Activated T-cell treated with anti-CD3 and anti-CD28 coated beads, Interleukin-2, amount 50 U/mL, for 72 hours (primary cell): ENCODE measurements at places on chromosomes 16 and 17. TPM values are rescaled to one million over a fixed set of nuclear protein-coding genes. Genes with fewer than 3 reads are reported as not detected.

DNA sequence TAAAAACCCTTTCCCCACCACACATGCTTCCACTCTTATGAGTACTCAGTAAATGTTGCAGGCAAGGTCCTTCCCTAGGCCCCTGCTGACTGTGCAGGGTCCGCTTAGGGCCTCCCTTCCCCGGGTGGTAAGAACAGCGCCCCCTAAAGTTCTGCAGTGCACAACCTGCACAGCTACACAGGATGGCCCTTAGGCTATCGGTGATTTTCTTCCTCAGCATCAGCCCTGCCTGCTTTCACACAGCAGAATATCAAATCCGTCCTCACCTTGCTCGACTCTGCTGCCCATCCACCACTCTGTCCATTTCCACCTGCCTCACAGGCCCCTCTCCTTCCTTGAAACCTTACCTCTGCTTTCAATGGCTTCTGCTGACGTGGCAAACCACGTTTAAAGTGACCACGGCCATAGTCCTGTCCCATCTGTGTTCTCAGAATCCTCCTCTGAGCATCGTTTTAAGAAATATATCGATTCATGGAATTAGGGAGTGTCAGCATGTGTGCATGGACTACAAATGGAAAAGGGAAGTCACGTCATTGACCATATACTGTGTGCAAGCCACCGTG lies 51.4 kb upstream of the TMEM132E start:
- H3K36me3 ChIP-seq, result no peaks in the 10 kb centered on the region
- no peak overlapping the region for H3K4me3 ChIP-seq
- no peak overlapping the region for H3K27ac ChIP-seq
- H3K27me3 ChIP-seq, result peaks cover 49% of the 10 kb centered on the region
- H3K4me1 ChIP-seq, result peaks cover 5% of the 10 kb centered on the region

The OSBPL7 gene
- total RNA-seq, result 23.9 TPM

DNA sequence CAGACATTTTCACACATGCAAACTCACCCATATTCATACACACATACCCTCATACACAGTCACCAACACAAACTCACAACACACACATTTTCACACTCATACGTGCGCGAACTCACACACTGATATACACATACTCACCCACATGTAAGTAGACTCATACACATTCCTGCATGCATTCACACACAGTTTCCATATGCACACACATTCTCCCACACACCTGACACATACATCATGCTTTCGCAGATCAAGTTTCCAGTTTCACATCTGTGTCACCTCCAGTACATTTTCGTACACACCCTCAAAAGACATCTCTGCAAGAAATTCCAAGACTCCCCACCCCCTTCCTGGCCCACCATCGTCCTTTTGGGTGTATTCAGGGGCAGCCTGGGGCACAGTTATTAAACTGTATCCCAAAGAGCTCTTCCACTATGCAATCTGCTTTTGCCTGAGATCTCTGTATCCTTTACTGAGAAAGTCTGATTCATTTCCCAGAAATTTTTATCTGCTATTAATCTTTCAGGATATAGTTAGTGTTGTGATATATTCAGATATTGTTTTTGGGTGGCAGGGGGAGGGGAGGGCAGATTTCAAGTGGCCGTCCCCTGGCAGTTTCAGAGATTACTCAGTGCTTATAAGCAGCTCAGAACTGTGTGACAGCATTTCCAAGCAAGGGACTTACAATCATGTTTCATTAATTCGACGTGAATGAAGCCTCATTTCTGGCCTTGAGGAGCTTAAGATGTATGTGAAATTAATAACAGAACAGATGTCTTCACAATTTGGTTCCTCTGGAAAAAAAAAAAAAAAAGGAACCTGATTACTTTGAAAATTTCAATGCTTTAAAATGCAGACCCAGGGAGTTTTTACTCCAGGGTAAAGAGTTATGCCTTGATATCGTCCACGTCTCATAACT lies 35.3 kb upstream of the MMP2 start:
- H3K4me1 ChIP-seq, result peaks cover 10% of the 10 kb centered on the region
- H3K27ac ChIP-seq, result no peak overlapping the region
- DNase-seq, result no peak

DNA sequence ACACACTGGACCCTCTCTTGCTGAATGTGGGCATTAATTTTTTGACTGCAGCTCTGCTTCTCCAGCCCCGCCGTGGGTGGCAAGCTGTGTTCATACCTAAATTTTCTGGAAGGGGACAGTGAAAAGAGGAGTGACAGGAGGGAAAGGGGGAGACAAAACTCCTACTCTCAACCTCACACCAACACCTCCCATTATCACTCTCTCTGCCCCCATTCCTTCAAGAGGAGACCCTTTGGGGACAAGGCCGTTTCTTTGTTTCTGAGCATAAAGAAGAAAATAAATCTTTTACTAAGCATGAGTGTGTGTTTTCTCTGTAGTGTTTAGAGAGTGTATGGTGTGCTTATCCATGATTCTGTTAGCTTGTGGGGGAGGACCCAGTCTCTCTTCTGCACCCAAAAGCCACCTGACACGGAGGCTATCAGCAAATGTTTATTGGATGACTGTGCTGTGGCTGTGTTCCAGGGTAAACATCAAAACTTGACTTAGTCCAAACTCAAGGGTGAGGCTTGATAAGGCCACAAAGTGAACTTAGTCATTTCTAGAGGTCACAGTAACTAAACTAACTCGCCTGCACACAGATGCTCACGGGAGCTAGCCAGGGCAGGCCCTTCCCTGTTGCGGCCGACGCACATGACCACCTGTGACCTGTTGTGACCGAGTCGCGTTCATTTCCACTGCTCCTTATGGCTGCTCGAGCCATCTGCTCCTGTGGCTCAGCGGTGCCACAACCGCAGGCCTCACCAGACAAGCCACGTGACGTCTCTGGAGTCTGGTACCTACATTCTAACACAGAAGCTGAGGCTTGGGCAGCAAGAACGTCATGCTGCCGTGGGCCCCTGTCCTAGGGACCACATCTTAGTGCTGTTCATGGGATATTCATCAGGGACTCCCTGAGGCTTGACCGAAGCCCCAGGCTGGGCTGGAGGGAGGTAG lies 9.8 kb upstream of the MED11 start:
- peaks cover 15% of the 10 kb centered on the region for H3K4me1 ChIP-seq
- peak overlapping the region; percentile 55 for H3K27ac ChIP-seq
- peaks cover 8% of the 10 kb centered on the region for H3K36me3 ChIP-seq
- no peaks in the 10 kb centered on the region for H3K27me3 ChIP-seq
- H3K4me3 ChIP-seq, result no peak overlapping the region

DNA sequence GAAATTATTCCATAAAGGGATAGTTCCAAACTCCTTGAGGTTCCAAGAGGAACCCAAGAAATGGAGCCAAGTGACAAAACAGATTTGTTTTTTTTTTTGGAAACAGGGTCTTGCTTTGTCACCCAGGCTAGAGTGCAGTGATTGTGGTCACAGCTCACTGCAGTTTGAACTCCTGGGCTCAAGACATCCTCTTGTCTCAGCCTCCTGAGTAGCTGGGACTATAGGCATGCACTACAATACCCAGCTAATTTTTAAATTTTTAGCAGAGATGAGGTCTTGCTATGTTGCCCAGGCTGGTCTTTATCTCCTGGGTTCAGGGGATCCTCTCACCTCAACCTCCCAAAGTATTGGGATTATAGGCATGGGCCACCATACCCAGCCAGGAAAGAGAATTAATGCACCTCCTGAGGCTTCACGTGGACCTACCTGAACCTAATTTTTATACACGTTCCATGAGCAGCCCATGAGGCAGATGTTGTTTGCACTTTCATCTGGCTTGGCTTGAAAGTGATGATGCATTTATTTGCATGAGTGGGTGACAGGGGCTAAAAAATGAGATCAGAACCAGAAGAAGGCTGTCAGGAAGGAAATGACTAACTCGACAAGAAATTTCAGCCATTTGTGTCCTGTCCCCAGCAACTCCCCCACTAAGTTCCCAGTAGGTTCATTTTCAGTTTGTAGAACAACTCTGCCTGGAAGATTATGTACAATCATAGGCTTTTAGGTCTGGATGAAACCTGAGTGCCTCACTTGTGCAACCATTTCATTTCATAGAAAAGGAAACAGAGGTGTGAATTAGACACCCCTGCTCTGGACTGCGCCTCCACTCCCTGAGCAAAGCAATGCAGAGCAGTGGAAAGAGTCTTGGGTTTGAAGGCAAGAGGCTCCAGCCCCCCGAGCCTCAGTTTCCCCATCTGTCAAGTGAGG lies 10.3 kb upstream of the IRF8 start:
- peak; percentile 46 for DNase-seq
- H3K4me1 ChIP-seq, result peaks cover 42% of the 10 kb centered on the region
- peak overlapping the region; percentile 62 for H3K4me3 ChIP-seq
- peaks cover 40% of the 10 kb centered on the region for H3K27me3 ChIP-seq
- no peaks in the 10 kb centered on the region for H3K36me3 ChIP-seq

- peaks cover 6% of the 10 kb centered on the region for H3K4me1 ChIP-seq
- no peaks in the 10 kb centered on the region for H3K36me3 ChIP-seq
- no peaks in the 10 kb centered on the region for H3K27me3 ChIP-seq
- H3K4me3 ChIP-seq, result no peak overlapping the region
- no peak for DNase-seq
Measured at GRCh38 chr16:12682432-12683165, 121.1 kb downstream of the CPPED1 start.

DNA sequence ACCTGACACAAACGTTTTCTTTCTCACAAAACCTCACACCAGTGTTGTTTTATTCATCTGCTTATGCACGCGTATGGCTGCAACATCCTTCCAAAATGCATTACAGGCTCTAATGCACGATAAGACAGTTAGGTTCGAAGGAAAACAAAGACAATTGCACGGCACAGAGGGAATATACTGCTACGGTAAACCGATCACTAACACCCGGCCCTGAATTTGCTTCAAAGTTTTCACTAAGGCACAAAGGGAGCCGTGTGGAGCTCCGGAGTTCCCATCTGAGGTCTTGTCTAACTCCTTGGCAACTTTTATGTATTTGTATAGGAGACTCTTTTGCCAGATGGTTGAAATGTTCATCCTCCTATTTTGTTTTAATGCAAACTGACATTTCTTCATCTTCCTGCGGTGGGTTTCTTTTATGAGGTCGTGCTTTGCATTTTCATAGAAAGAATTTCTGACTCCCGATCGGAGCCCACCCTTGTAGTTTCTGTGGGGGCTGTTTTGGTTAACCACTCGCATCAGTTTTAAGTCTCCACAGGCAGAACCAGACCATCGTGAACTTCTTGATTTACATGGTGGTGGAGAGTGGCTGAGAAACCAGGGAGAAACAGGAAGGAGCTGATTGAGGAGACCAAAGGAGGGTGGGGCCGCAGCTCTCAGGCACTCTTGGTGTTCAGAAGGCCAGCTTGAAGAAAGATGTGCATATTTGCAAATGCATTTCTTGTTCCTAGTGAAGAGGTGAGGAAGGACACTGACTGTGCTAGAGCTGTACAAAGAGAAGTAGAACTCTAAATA lies 516.8 kb downstream of the MAF start:
- peaks cover 8% of the 10 kb centered on the region for H3K27me3 ChIP-seq
- DNase-seq, result no peak
- no peak overlapping the region for H3K27ac ChIP-seq
- peak overlapping the region; percentile 35 for H3K4me3 ChIP-seq
- peaks cover 3% of the 10 kb centered on the region for H3K36me3 ChIP-seq
- peaks cover 64% of the 10 kb centered on the region for H3K4me1 ChIP-seq

DNA sequence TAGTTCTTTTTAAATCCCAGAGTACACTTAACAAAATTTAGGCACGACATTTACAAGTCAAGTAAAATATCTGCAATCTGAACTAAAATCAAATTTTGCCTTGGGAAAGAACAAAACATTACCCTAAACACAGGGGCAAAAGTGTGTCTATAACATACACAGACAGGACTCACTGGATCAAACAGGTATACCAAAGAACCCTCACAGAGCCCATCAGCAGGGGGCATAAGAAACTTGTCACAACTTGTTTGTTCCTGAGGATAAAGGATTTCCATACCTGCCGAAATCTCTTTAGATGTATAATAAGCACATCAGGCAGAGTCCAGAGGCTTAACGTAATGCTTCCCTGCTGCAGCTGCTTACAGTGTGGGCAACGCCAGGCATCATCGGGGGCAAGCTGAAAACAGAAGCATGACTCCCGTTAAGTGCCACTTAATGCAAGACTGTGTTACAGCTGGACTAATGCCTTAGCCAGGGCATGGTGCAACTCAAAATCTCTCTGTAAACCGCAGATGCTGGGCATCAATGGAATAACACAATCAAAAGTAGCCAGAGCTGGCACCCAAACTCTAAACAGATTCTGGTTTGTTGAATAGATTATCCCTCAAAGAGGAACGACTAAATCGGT lies 67.0 kb downstream of the USP31 start:
- H3K27me3 ChIP-seq, result no peaks in the 10 kb centered on the region
- H3K36me3 ChIP-seq, result no peaks in the 10 kb centered on the region
- peak overlapping the region; percentile 40 for H3K27ac ChIP-seq

DNA sequence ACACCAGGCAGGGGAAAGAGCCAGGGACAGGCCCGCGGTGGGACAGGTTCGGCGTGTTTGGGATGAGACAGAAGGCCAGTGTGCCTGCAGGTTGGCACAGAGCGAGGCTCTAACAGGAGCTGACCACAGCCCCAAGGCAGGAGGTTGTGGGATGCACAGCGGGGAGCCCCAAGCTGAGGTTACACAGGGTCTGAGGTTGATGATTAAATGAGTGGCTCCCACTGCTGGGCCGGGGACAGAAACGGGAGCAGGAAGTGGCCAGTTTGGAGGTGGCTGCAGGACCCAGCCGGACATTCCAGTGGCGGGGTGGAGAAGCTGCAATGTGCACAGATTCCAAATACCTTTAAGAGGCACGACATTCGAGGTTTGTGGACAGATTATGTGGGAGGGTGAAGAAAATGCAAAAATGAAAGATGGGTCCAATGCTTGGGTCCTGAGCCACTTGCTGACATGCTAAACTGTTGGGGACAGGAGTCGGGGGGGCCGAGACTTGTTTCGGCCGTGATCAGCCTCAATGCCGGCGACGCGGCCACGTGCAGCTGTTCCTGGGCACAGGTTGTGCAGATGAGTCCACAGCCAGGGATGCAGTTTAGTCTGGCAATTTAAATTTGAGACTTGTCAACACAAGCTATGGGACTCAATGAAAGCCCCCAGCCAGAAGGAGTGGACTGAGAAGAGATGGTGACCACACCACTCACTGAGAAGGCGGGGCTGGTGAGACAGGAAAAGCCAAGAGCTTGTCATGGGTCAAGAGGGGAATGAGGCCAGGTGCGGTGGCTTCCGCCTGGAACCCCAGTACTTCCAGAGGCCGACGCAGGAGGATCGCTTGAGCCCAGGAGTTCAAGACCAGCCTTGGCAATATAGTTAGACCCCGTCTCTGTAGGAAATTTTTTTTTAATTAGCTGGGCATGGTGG lies 8.7 kb downstream of the ENPP7 start:
- no peak overlapping the region for H3K27ac ChIP-seq
- no peak overlapping the region for H3K4me3 ChIP-seq
- H3K36me3 ChIP-seq, result no peaks in the 10 kb centered on the region

DNA sequence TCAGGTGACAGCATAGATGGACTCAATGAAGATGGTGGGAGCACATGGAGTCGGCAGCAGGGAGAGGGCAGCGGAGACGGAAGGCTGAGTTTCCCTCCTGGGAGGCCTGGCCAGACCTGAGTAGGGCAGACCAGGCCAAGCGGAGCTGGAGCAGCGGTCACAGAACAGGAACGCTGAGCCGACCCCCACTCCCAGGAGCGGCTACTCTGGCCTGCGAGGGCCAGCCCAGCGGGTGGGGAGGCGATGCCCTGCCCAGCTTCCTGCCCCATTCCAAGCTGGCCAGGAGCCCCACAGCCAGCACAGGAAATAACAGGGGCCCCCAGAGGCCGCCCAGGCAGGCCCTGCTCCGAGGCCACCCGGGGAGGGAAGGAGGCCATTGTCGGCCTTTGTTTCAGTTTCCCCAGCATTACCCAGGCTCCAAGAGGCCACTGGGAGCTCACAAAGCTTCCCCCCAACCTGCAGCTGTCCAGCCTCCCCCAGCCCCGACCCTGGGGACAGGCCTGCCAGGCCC lies 79.8 kb downstream of the ZNF423 start:
- H3K4me1 ChIP-seq, result no peaks in the 10 kb centered on the region
- H3K4me3 ChIP-seq, result no peak overlapping the region
- H3K27ac ChIP-seq, result no peak overlapping the region
- H3K27me3 ChIP-seq, result no peaks in the 10 kb centered on the region
- H3K36me3 ChIP-seq, result no peaks in the 10 kb centered on the region

The HMOX2 gene
- total RNA-seq, result 50.9 TPM

The NAGLU gene
- 9.4 TPM for total RNA-seq

The DNAH17 gene
- 0.76 TPM for total RNA-seq
